H1 (cell line): ENCODE measurements at places on chromosomes 3 and 15. TPM values are rescaled to one million over a fixed set of nuclear protein-coding genes. Genes with fewer than 3 reads are reported as not detected.

CPN2 gene
- polyA plus RNA-seq, result 0.03 TPM in 1 of 2 replicates, not detected in the other

DNA sequence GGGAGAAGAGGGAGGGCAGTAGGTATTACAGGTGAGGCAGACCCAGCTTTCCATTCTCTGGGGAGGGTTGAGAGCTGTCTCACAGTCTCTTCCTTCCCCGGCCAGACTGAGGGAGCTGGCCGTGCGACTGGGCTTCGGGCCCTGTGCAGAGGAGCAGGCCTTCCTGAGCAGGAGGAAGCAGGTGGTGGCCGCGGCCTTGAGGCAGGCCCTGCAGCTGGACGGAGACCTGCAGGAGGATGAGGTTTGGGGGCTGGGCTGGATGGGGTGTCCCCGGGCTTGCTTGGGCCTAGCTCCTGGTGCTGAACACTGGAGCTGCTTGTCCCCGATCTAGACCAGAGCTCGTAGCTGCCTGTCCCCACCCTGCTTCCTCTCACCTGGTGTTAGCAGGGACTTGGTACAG is 4.9 kb downstream of the PLA2G4B start:
- no peak for DNase-seq

DNA sequence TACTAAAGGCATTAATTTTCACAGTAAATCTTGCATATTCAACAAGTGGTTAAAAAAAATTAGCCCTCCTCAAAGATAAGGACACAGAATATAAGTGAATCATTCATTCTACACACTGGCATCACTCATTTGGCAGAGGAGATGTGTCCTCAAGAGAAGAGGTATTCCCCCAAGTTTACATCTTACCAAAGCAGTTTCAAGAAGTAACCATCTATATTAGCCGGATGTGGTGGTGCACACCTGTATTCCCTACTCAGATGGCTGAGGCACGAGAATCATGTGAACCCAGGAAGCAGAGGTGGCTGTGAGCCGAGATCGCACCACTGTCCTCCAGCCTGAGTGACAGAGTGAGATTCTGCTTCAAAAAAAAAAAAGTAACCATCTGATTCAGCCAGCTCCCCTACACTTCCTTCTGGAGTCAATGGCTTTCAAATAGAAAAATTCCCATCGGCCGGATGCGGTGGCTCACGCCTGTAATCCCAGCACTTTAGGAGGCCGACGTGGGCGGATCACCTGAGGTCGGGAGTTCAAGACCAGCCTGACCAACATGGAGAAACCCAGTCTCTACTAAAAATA is 15.4 kb downstream of the RAF1 start:
- DNase-seq, result no peak

GRCh38 chr3:140365872-140366697 is 311.8 kb upstream of the TRIM42 start:
- DNase-seq, result no peak

DNA sequence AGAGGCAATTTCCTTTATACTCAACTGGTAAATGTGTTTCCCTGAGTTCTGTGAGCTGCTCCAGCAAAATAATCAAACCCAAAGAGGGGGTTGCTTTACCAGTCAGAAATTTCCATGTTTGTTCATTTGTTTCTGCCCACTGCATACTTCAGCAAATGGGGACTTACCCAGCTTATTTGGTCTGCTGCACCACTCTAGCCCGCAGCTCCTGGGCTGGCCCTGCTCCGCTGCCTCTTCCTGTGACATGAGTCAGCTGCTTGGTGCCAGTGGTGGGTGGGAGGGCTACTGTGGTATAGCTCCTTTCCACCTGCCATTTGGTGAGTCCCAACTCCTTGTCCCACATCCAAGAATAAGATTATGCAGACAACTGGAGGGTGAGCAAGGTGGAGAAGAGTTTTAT is 644.2 kb downstream of the MCTP2 start:
- no peak for DNase-seq

DNA sequence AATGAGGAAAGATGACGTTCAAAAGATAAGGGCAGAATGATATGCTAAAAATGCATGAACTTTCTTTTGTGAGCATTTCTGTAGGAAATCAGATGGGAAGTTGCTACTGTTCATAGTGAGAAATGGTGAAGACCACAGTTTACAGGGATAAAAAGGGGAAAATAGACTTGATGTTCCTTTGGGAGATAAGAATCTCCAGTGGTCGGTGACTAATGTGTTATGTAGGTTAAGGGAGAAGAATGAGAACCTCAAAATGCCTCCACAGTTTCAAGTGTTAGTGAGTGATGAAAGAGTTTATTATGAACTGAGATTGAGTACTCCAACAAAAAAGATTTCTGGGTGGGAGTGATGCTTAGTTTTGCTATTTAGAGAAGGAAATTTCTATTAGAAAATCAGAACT is 247.2 kb downstream of the LSAMP start:
- DNase-seq, result no peak

CASR gene
- 0.28 and 0.36 TPM in 2 replicates for polyA plus RNA-seq
